ENCODE measurements at places on chromosomes 13 and 19.
A peak's percentile ranks its signal among the peaks of the same experiment; 100 is the strongest.

DNA sequence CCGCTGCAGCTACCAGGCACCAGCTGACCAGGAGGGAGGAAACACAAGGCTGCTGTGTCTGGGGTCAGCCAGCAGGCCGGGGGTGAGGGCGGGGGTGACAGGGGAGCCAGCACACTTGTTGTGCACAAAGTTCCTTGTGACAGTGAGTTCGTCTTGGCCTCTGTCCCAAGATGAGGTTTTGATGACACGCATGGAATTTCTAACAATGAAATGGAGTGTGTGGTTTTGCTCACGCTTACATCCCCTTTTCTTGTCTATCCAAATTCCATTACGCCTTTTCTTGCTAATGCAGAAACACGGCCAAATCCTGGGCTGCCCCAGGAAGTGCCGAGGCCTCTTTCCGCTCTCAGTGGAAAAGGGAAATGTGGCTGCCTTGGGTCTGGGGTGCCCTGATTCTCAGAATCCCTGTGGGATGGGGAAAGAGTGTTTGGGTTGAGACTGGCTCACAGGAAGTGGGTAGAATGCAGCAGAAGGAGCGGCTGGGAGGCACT lies 73.8 kb downstream of the GADD45B start:
- no peak for DNase-seq

DNA sequence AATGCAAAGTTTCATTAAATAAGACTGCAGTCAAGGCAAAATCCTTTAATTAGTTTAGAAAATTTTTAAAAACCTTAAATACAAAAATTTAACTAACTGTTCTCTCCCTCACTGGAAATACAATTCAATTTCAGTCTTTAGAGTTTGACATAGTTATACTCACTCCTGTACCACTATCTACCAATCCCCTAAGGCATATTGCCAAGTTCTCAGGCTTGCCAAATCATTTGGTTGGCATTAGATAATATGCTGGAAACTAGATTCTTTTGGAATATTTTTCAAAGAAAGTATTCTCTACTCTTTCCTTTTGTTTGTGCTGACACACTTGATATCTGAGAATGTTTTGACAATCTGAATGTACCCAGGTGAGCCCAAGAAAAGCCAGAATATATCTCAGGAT lies 77.2 kb downstream of the TSC22D1 start:
- no peak for DNase-seq

DNA sequence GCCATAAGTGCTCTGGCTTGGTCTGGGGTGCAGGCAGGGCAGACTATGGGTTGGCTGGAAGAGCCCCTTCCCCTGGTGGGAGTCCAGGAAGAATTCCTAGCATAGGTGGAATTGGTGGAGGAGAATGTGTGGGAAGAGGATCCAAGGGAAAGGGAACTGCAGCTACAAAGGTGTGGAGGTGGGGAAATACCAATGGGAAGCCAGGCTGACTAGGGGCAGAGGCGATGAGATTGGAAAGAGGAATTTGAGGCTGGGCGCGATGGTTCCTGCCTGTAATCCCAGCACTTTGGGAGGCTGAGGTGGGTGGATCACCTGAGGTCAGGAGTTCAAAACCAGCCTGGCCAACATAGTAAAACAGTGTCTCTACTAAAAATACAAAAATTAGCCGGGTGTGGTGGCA lies 4.8 kb upstream of the SDHAF1 start:
- no peak for DNase-seq

DNA sequence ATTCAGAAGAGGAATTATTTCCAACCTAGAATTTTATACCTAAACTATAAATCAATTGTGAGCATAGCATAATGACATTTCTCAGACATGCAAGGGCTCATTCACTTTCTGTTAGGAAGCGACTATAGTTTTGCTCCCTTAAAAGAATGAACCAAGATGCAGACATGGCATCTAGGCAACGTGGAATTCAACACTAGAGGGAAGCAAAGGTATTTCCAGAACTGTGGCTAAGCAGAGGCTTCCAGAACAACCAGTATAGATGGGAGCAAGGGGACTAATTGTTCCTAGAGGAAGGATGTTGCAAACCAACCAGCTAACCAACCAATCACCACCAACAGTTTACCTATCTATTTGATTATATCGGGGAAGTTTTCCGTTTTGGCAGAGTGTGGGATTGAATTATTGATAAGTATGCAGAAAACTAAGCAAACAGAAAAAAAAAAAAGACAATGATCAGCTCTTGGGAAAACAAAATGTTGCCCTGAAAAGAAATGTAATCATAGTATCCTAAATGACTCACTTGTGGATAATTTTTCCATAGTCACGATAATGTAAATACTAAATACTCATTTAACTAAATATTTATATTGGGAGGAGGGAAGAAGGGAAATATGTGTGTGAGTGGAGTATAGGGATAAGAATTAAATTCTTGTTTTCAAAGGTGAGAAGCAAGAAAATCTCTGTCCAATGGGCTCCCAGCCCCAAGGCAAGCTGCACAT lies 21.1 kb downstream of the ARL11 start:
- no peak for DNase-seq

DNA sequence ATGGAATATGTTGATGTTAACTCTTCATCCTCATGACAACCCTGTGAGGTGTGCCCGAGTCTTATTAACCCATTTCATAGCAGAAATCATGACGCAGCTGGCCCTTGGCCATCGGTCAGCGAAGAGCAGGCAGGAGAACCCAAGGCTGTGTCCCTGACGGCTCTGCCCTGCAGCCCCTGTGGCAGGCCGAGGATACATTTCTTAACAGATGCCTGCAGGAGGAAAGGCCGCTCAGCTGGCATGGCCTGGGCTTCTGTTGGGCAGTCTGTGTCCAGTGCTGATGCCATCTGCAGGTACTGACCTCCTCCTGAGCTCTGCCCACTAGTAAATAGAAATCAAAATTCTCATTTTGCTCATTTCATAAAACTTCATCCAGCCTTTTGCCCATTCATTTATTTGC lies 35.4 kb upstream of the MCF2L start:
- no peak for DNase-seq

GRCh38 chr19:41951686-41952172 lies 7.4 kb downstream of the RABAC1 start:
- DNase-seq = peak; percentile 87

GRCh38 chr13:111429064-111429558 lies 108.7 kb downstream of the TEX29 start:
- no peak for DNase-seq

- no peak for DNase-seq
These were observed 74.3 kb upstream of the FAM216B start for GRCh38 chr13:42707048-42707447.

DNA sequence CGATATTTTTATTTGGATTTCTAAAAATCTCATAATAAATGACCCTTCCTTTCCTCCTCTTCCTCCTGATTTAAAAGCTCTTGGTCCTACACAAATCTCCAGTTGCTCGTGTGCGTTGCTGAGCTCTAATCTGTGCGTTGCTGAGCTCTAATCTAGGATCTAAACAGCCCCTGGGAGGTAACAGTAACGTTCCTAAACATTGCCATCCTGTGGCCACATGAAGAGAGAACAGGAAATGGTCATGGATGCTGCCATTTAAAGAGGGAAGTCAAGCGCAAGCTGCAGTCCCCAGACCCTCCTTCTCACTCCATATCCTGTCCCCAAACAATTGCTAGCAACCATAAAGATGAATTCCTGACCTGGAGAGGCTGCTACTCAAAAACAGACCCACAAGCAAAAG lies 170.8 kb downstream of the NUFIP1 start:
- DNase-seq = no peak

- no peak for DNase-seq
These were observed 34.9 kb downstream of the KDM4B start for GRCh38 chr19:5003781-5004180.

- DNase-seq = no peak
These were observed 4.9 kb upstream of the BRD4 start for GRCh38 chr19:15337202-15337601.
